ENCODE measurements at places on chromosomes 7 and 10.
A peak's percentile ranks its signal among the peaks of the same experiment; 100 is the strongest.

DNA sequence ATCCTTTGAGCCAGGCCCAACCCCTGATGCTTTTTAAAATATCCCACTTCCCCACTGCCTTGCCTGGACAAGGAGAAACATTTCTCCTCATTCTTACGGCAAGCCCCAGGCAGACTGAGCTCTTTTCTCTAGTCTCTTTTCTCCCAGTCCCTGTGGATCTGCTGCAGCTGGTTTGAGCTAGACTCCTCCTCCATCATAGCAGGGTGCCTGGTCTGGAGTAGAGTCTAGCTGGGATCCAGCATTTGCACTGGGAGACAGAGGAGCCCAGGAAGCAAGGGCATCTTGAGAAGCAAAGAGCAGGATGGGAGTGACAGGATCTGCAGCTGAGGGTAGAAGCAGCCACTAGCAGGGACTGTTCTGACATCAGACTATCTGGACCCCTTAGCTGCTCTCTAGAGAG is 562.3 kb upstream of the COBL start:
- no peaks in the 10 kb centered on the region for H3K4me1 ChIP-seq
- no peaks in the 10 kb centered on the region for H3K36me3 ChIP-seq
- no peaks in the 10 kb centered on the region for H3K27me3 ChIP-seq
- H3K27ac ChIP-seq: no peak overlapping the region
- no peak for DNase-seq
- H3K4me3 ChIP-seq: no peak overlapping the region

GRCh38 chr7:28472332-28472731 is 60.0 kb downstream of the CREB5 start:
- H3K27me3 ChIP-seq: no peaks in the 10 kb centered on the region
- no peak overlapping the region for H3K27ac ChIP-seq
- H3K36me3 ChIP-seq: no peaks in the 10 kb centered on the region

DNA sequence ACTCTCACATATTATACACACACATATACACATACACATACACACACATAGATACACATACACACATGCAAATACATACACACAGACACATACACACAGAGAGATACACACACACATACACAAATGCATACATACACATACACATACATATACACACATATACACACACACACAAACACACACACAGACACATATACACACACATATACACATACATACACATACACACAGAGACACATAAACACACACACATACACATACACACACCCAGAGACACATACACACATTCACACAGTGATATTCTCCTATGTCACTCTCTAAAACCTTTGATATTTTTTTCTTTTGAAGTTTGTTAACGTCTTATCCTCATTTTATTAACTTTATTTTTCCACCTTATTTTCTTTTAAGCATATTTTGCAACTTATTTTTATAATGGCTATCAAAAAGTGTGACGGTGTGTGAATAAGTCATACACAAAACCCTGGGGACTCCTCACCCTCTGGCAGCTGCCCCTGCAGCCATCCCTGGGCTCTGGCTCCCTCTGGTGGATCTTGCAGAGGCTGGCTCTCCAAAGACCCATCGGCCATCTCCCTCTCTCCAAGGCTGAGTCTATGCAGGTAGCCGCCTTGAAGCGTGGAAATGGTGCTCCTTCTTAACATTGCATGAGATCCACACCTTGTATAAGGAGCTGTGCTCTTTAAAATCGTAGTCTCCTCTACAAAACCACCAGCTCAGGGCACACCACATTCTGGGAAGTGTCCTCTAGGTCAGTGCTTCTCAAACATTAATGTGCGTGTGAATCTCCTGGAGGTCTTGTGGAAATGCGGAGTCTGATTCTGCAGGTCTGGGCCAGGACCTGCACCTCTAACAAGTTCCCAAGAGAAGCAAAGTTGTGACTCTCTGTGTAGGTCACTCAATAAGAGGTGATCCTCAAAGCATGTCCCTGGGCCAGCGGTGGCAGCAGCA is 4.1 kb upstream of the C10orf120 start:
- H3K4me1 ChIP-seq: no peaks in the 10 kb centered on the region
- H3K36me3 ChIP-seq: no peaks in the 10 kb centered on the region
- no peaks in the 10 kb centered on the region for H3K27me3 ChIP-seq
- no peak overlapping the region for H3K4me3 ChIP-seq
- no peak overlapping the region for H3K27ac ChIP-seq

DNA sequence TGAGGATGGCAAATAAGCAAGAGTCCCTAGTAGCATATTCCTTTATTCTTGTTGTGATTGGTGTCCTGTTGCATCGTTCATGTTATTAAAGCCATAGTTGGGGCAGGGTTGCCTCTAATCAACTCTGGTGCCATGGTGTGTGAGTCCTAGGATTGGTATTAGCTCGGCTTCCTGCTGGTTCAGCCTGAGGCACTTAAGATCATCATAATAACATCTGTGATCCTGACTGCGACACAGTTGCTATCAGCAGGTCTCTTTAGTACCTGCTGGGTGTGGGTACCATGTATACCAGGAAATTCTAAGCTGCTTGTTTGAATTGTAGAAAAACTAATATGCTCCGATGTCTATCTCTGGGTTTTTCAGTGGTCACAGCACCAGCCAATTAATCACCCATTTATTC is 1.6 kb downstream of the WEE2 start:
- H3K27ac ChIP-seq: no peak overlapping the region
- no peak overlapping the region for H3K4me3 ChIP-seq
- peak; percentile 56 for DNase-seq
- no peaks in the 10 kb centered on the region for H3K27me3 ChIP-seq
- no peaks in the 10 kb centered on the region for H3K4me1 ChIP-seq

DNA sequence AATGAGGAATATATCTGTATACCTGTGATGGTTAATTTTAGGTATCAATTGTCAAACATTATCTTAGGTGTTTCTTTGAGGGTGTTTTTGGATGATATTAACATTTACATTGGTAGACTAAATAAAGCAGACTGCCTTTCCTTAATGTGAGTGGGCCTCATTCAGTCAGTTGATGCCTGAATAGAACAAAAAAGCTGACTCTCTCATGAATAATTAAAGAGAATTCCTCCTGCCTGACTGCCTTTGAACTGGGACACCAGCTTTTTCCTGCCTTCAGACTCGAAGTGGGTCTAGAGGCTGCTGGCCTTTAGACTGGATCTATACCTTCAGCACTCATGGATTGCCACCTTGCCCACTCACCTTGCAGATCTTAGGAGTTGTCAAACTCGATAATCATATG is 117.9 kb upstream of the TMEM168 start:
- H3K4me1 ChIP-seq: no peaks in the 10 kb centered on the region
- H3K36me3 ChIP-seq: no peaks in the 10 kb centered on the region
- no peak overlapping the region for H3K27ac ChIP-seq
- DNase-seq: no peak

DNA sequence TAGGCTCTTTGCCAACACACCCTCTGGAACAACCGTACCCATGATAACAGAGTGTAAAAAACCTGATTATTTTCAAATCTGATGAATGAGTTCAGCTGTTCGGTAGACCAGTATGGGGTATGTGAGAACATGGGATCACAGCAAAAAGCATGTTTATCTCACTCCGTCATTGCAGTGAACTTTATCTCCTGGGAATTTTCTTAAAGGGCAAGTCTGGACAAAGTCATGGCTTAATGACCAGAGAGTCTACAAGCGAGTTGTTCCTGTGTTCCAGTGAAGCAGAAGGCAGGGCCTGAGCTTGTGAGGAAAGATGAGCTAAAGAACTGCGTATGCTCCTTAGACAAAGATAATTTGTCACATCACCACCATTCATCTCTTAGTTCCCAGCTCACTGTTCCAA is 219.7 kb downstream of the TRIL start:
- no peak overlapping the region for H3K27ac ChIP-seq
- peak; percentile 14 for DNase-seq
- no peaks in the 10 kb centered on the region for H3K36me3 ChIP-seq

GRCh38 chr7:55526329-55526728 is 46.0 kb downstream of the VOPP1 start:
- no peaks in the 10 kb centered on the region for H3K27me3 ChIP-seq
- H3K36me3 ChIP-seq: no peaks in the 10 kb centered on the region
- no peak overlapping the region for H3K27ac ChIP-seq
- no peaks in the 10 kb centered on the region for H3K4me1 ChIP-seq
- DNase-seq: no peak
- no peak overlapping the region for H3K4me3 ChIP-seq

DNA sequence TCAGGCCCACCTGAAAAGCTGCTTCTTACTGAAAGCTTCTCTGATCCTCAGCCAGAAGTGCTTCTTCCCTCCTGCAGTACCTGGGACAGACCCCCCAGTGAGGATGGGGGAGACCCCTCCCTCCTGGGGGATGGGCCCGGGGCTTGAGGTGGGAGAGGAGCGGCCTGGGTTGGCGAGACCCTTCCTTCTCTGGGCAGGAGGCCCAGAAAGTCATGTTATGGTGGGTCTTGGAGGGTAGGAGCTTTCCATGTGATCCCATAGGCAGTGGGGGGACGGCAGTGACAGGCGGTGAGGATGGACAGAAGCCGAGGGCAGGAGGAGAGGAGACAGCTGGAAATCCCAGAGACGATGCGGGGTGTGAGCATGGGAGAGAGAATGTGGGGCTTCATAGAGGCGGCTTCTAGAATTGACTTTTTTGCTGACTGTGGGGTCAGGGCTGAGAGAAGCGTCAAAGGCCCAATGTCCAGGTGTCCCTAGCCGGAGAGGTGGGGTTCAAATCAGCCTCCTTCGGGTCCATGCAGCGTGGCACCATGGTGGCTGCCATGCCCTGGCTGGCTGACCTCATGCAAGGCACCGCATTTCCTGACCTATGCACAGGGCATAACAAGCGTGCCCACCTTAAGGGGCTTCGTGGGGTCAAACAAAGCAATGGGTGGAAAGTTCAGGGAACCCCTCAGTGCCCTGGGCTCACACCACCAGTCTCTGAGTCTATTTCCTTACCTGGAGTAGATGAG is 154.0 kb downstream of the UBE2H start:
- H3K36me3 ChIP-seq: no peaks in the 10 kb centered on the region
- H3K4me3 ChIP-seq: no peak overlapping the region
- H3K27me3 ChIP-seq: no peaks in the 10 kb centered on the region
- H3K4me1 ChIP-seq: no peaks in the 10 kb centered on the region
- H3K27ac ChIP-seq: no peak overlapping the region

- DNase-seq: no peak
- H3K4me3 ChIP-seq: no peak overlapping the region
These were observed 23.3 kb downstream of the CALD1 start for GRCh38 chr7:134802762-134803161.

DNA sequence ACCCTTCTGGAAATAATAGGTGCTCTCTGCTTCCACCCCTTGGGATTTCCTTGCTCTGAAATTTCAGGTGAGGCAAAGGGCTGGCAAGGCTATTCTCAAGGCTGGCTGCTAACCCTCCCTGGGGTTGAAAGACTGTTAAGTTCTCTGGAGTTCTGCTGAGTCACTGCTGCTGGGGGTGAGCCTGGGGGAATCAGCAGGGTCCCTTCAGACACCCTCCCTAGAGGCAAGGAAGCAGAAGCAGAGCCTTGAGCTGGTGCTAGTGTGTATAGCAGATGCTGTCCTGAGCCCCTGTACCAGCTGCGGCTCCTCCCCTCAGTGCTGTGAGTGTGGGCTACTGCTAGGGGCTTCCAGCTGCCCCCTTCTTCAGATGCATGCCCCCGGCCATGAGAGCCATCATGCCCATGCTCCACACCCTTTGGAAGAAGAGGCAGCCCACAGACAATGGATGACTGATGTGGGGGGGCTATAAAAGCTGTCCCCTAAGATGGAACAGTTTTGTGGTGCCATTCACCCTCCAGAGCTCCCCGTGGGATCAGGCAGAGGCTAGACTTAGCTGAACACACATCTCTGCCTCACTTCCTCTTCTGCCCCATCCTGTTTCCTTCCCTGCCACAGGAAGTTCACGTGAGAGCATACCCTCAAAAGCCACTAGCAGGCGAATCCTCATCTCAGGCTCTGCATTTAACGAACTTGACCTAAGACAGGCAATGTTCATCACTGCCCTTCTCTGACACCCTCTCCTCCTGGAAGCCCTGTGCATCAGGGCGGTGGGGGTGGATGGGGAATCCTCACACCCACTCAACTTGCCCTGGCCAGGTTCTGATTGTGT is 91.8 kb downstream of the SH3PXD2A start:
- no peaks in the 10 kb centered on the region for H3K27me3 ChIP-seq
- no peak overlapping the region for H3K4me3 ChIP-seq
- peaks cover 42% of the 10 kb centered on the region for H3K4me1 ChIP-seq
- H3K27ac ChIP-seq: no peak overlapping the region
- no peaks in the 10 kb centered on the region for H3K36me3 ChIP-seq

DNA sequence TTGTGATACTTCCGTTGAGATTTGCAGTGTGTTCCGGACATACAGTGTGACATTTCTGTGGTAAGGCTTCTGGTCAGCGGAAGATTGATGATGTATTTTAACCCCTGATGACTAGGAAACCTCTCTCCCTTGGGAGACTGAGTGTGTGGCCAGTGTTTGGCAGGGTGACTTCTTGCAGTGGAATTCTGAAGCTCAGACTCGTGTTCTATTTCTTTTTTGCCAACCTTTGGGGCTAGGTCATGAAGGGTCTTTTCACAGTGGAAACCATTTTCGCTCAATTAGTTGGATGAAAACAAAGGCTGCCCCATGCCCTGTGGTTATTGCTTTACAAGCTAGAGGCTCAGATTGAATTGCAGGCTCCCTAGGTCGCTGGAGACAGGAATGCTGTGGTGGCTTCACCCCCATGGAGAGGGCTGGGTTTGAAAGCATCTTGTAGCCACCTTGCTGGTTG is 288.9 kb downstream of the BBS9 start:
- H3K27ac ChIP-seq: no peak overlapping the region
- H3K4me1 ChIP-seq: no peaks in the 10 kb centered on the region
- no peaks in the 10 kb centered on the region for H3K27me3 ChIP-seq
- DNase-seq: no peak
- H3K36me3 ChIP-seq: no peaks in the 10 kb centered on the region

DNA sequence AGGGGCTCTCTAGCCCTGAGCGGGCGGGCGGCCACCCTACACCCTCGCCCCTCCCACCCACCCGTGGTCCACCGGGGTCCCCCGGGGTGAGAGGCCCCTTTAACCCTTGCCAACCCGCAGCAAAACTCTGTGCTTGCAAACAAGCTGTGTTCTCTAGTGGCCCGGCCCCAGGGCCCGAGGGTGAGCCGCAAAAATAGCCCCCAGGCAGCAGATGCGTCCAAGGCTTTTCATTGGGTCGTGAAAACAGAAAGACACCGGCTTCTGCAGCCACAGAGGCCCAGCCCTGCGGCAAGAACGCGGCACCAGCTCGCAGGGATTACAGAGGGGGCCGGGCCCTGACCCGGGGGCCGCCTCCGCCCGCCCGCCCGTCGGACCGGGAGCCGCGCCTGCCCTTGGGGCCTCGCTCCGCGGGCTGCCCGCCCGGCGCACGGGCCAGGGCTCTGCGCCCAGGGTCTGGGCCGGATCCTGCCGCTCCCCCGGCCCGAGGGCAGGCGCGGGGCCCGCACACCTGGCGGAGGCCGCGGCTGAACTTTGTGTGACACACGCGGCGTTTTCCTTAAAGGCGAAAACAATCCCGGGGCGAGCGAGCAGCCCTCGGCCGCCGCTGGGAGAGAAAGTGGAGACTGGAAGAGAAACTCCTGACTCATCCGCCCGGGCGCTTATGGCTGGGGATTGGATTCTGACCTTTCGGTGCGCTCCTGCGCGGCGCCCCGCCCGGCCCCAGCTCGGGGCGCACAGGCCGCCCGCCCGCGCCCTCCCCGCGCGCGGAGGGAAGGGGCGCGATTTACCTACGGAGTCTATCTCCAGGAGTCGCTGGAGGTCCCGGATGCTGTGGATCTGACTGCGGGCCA is 2.8 kb downstream of the PDGFA start:
- H3K36me3 ChIP-seq: no peaks in the 10 kb centered on the region
- H3K27ac ChIP-seq: peak overlapping the region; percentile 59
- peaks cover 20% of the 10 kb centered on the region for H3K4me1 ChIP-seq
- peak overlapping the region; percentile 63 for H3K4me3 ChIP-seq
- peaks cover 22% of the 10 kb centered on the region for H3K27me3 ChIP-seq
